Activated CD8-positive, alpha-beta memory T cell treated with anti-CD3 and anti-CD28 coated beads, Interleukin-2, amount 50 U/mL, for 48 hours (primary cell): ENCODE measurements at places on chromosomes 5 and 9.

GRCh38 chr5:141528291-141528984 lies 39.6 kb downstream of the PCDHGC5 start:
- peak; percentile 13 for DNase-seq

- no peak for DNase-seq
Observed at GRCh38 chr5:147169901-147170300, 64.9 kb upstream of the STK32A start.

- DNase-seq = no peak
Observed at GRCh38 chr5:55773057-55773456, 35.2 kb downstream of the DDX4 start.

- no peak for DNase-seq
Observed at GRCh38 chr9:75995066-75995465, 104.6 kb downstream of the PCSK5 start.

DNA sequence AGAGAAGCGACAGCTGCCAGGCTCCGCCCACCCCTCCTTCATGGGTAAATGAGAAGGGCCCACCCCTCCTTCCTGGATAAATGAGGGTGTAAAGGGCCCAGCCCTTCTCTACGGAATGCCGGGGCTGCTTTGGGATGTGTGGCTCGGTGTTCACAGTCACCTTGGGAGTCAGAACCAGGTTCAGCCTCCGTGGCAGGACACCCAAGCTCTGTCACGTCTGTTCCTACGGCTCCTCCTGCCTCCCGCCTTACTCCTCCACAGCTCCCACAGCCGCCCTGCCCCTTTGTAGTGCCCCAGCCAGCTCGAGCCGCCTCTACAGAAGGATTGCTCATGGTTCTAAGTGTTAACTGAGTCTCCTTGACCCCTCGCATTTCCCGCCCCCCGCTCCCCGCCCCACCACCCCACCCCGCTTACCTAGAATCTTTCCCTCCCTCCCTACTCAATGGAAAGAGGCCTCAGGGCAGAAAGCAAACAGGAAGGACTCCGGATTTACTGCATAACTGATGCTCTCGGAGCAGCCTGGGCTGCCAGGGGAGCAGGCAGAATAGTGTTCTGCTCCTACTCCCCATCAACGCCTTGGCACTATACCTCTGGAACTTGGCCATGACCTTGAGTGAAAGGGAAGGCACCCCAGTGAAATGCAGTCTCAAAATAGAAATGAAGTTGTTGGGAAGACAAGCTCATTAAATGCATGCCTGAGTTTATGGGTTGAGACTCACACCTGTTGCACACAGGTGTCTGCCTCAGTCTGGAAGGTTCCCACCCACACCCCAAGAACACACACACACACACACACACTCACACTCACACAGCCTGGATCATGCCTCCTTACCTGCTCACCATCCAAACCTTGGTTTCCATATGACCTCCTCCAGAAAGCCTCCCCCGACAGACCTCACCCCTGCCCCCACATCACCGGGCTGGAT lies 59.6 kb downstream of the NEURL1B start:
- no peak for DNase-seq

- no peak for DNase-seq
Observed at GRCh38 chr5:43659075-43659474, 56.1 kb downstream of the NNT start.

GRCh38 chr9:72931897-72932296 lies 21.0 kb downstream of the ALDH1A1 start:
- DNase-seq = no peak

GRCh38 chr5:138647261-138647788 lies 72.1 kb upstream of the HSPA9 start:
- DNase-seq = no peak

DNA sequence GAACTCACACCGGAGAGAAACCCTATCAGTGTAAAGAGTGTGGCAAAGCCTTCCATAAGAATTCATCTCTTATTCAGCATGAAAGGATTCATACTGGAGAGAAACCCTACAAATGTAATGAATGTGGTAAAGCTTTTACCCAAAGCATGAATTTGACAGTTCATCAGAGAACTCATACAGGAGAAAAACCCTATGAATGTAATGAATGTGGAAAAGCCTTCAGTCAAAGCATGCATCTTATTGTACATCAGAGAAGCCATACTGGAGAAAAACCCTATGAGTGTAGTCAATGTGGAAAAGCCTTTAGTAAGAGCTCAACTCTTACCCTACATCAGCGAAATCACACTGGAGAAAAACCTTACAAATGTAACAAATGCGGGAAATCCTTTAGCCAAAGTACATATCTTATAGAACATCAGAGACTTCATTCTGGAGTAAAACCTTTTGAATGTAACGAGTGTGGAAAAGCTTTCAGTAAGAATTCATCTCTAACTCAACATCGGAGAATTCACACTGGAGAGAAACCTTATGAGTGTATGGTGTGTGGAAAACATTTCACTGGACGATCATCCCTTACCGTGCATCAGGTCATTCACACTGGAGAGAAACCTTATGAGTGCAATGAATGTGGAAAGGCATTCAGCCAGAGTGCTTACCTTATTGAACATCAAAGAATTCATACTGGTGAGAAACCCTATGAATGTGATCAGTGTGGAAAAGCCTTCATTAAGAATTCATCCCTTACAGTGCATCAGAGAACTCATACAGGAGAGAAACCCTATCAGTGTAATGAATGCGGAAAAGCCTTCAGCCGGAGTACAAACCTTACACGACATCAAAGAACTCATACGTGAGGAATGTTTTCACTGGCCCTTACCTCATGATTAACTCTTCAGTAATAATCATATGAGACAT lies 8.9 kb upstream of the ZNF454 start:
- no peak for DNase-seq

GRCh38 chr5:123359454-123360200 lies 63.6 kb downstream of the CEP120 start:
- no peak for DNase-seq

DNA sequence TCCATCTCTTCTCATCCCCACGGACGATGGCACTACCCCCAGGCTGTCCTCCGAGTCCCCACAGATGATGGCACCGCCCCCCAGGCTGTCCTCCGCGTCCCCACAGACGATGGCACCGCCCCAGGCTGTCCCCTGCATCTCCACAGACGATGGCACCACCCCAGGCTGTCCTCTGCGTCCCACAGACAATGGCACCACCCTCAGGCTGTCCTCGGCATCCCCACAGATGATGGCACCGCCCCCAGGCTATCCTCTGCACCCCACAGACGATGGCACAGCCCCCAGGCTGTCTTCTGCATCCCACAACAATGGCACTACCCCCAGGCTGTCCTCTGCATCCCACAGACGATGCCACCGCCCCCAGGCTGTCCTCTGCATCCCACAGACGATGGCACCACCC lies 57.4 kb upstream of the PTCH1 start:
- DNase-seq = no peak

DNA sequence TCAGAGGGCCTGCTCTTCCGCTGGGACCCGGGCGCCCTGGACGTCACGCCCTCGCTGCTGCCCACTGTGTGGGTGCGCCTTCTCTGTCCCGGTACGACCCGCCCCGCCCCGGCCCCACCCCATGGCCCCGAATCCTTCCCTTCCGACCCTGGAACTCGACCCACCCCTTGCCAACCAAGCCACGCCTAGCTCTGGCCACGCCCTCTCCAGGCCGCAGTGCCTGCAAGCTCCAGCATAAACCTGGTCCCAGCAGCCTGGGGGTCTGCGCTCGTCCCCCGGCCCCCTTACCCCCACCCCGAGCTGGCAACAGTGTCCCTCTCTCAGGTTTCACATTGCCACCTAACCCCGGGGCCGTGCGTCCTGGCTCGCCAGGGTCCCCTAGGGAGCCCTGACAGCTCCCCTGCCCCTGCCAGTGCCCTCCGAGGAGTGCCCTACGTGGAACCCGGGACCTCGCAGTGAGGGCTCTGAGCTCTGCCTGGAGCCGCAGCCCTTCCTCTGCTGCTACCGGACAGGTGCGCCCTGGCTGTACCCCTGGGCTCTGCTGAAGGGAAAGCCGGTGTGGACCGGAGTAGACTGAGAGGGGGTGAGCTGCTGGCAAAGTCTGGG lies 3.4 kb downstream of the ADGRD2 start:
- DNase-seq = no peak

DNA sequence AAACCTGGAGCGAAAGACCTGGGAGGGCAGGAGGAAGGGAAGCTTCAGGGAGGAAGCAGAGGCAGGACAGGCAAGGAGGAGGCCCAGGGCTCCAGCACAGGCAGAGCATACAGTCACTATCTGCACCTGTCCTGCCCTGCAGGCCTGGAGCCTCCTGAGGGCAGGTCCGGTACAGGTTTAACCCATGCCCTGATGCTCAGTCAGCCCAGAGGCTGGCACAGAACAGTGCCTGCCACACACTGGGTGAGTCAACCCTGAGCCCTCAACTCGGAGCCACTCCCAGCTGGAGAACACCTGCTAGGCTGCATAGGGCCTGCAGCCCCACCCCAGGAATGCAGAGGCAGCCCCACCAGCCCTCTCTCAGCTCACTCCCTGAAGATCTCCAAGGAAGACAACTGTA lies 161.5 kb upstream of the PHYKPL start:
- no peak for DNase-seq

GRCh38 chr9:37953775-37954437 lies 50.0 kb upstream of the SLC25A51 start:
- peak; percentile 69 for DNase-seq

DNA sequence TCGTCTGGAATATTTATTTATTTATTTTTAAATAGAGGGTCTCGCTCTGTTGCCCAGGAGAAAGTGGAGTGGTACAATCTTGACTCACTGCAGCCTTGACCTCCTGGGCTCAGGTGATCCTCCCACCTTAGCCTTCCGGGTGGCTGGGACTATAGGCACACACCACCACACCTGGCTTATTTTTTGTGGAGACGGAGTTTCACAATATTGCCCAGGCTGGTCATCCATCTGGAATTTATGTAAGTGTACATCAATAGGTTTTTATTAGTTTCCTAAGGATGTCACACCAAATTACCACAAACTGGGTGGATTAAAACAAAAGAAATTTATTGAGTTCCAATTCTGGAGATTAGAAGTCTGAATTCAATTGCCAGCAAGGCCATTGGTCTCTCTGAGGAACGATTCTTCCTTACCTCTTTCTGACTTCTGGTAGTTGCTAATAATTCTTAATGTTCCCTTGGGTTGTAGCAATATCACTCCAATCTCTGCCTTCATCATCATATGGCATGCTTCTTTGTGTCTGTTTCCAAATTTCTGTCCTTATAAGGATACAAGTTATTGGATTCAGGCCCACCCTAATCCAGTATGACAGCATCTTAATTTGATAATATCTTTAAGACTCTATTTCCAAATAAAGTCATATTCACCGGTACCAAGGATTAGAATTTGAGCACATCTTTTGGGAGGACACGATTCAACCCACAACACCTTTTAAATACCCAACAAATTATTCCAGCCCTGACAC lies 16.3 kb upstream of the RAD23B start:
- no peak for DNase-seq

DNA sequence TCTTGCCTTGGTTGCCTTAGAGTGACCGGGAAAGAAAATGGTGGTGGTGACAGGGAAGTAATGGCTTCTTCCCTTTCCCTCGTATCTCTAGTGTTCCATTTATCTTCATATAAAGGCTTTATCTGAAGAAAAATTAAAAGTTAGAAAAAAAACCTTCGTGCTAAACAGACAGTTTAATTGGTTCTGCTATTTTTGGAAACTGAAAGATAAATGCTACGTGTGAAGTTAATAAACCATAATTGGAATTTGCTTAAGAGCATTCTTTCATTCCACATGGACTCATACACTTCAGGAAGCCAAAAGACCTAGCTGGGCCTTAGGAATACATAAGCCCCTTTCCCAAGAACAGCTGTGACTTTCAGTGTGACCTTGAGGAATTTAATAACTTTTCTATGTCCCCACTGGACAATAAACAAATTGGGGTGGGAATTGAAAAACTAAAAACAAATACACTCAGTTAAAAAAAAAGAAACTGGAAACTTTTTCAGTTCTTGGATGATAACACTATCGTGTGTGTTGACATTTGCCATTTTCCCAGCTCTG lies 818.8 kb upstream of the WWC1 start:
- DNase-seq = no peak

DNA sequence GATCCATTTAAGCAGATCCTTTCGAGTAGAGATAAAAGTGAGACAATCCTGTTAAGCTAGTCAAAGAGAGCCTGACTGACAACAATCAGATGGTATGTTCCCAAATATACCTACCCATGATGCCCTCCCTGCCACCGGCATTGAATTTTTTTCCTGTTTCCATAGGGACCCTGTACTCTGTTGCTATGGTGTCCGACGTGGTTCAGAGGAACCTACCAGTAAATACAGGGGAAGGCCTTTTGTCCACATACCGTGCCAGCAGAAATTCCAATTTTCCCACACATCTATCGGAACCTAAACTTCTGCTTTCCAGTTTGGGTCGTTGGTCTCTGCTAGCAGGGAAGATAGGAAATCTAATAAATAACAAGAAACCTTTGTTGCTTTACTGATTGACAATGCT lies 64.7 kb downstream of the MEGF10 start:
- DNase-seq = no peak

DNA sequence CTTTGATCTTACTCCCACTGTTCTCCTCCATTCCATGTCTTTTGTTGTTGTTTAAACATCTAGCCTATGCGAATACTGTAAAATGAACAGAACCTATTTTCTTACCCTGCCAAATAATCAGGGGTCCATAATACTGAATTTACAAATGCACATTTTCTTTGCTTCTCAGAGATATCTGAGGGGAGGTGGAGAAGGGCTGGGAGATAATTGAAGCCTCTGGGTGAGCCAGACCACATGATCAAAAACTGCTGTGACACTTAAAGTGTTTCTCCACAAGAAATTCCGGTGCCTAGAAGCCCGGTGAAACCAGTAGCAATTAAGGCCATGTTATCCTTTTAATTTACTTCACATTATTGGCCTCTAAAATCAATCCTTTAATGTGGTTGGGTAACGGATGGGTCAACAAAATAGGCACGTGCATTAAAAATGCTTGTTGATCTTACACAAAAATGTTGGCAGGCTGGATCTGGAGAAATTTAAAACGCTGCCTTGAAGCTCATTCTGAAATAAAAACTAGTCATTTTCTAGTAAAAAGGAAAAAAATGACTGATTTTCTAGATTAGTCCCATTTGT lies 10.8 kb downstream of the SEMA6A start:
- DNase-seq = no peak

DNA sequence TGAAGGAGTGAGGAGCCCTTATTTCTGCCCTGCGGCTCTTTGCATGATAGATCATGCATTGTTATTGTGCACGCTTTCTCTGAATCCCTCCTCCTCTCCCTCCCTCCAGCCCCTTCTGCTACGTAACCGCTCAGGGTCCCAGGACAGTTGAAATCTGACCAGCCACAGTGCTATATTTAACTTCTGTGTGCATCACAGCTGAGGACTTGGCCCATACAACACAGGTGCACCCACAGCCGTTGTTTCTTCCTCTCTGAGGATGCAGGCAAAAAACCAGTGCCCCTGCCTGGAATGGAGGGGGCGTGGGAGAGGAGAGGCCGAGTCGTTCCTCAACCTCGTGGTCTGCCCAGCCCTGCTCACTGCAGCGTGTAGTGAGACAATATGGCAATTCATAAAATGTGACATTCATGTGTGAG lies 335.6 kb upstream of the CLINT1 start:
- no peak for DNase-seq

- DNase-seq = no peak
Observed at GRCh38 chr9:36862206-36863145, 171.6 kb downstream of the PAX5 start.
